ENCODE measurements at places on chromosomes 1 and 21.

DNA sequence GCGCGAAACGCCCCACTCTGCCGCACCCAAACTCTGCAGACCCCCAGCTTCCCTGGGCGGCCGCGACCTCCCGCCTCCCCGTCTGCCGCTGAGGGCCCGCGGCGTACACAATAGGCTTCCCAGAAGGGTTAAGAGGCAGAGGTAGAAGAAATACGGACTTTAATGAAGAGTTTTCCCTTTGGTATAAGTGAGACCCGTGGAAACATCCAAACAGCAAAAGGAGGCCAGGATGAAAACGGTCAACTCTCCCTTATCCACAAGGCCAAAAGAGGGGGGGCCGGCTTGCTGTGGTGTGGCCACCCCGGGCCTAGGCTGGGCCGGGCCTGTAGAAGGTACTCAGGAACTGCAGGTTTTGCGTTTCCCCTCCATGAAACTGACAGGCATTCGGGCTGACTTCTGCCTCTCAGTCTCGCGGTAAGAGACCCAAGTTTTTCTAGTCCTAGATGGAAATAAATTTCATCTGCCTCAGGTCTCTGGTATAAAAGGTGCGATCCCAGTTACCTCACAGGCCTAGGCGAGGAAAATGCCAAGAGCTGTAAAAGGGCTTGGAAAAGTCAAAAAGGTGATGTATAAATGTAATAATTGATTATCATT lies 671 bp upstream of the PYGO2 start:
- no peaks in the 10 kb centered on the region for H3K27me3 ChIP-seq
- H3K36me3 ChIP-seq = peaks cover 27% of the 10 kb centered on the region
- DNase-seq = no peak
- H3K4me3 ChIP-seq = peak overlapping the region; percentile 90
- H3K27ac ChIP-seq = peak overlapping the region; percentile 97

GRCh38 chr1:67431156-67431765 lies 1.1 kb upstream of the SERBP1 start:
- H3K36me3 ChIP-seq = peaks cover 33% of the 10 kb centered on the region
- H3K4me1 ChIP-seq = peaks cover 24% of the 10 kb centered on the region
- peak overlapping the region; percentile 100 for H3K27ac ChIP-seq
- no peak for DNase-seq
- no peaks in the 10 kb centered on the region for H3K27me3 ChIP-seq

DNA sequence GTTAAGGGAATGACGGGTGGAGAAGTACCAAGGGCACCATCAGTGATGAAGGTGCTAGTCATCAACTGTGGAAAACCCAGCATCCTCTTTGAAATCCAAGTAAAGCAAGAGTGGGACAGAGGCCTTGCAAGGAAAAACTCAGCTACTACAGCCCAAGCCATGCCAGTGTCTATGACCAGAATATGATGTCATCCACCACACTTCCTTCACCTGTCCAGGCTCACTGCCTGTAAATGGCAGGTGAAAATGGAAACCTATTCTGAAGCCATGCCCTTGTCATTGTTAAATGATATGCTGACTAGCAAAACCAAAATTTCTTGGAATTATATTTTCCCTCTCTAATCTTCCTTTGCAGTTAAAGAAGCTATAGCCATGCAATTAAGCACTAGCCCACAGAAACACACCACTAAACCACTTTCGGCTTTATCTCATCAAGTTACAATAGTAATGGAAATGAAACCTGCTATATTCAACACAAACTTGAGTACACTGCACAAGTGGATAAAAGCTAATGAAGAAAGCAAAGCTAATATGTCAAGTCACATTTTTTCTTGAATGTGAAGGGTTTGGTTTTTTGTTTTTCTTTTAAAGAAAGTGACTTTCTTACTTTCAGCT lies 96.3 kb upstream of the RALGPS2 start:
- peaks cover 32% of the 10 kb centered on the region for H3K4me1 ChIP-seq
- H3K4me3 ChIP-seq = no peak overlapping the region
- DNase-seq = no peak
- H3K27me3 ChIP-seq = no peaks in the 10 kb centered on the region

- H3K27me3 ChIP-seq = no peaks in the 10 kb centered on the region
- H3K27ac ChIP-seq = peak overlapping the region; percentile 99
- H3K4me3 ChIP-seq = peak overlapping the region; percentile 99
- peaks cover 63% of the 10 kb centered on the region for H3K4me1 ChIP-seq
These were observed 457 bp downstream of the TRAPPC3 start for GRCh38 chr1:36148821-36149236.

- peaks cover 8% of the 10 kb centered on the region for H3K27me3 ChIP-seq
- H3K4me3 ChIP-seq = no peak overlapping the region
- H3K27ac ChIP-seq = no peak overlapping the region
These were observed 107.7 kb downstream of the MAB21L3 start for GRCh38 chr1:116218922-116219321.
